ENCODE measurements at places on chromosomes 12 and 14.

DNA sequence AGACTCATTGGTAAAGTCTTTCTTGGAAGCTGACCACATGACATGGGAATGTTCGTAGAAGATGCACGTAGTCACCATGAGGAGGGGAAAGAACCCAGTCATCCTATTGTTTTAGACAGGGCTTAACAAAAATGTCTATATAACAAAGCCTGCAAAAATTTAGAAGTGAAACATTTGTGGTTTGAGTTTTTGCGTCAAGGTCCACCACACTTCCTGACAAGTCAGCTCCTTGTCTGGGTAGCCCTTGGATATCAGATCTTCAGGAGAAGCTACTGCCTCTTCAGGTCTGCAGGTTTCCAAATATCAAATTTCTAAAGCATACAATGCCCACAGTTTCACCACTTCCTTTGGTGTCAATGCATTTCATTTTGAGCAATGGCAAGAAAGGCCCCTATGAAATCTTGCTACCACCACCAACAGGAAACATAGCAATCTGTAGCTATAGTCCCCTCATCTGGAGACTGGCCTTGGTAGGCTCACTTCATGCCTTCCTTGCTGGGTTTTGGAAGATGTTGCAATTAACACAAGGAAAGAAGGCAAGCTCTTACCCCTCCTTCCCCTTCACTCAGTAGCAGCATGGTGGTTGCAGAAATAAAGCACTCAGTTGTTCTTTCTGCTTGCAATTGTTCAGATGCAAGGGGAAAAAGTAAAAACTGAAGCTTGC is 235.2 kb downstream of the PCNX1 start:
- H3K4me3 ChIP-seq = no peak overlapping the region
- no peaks in the 10 kb centered on the region for H3K36me3 ChIP-seq
- peaks cover 30% of the 10 kb centered on the region for H3K4me1 ChIP-seq
- H3K27ac ChIP-seq = peak overlapping the region; percentile 91
- peak; percentile 17 for DNase-seq

GRCh38 chr14:72499746-72500145 is 394.2 kb downstream of the DPF3 start:
- H3K27ac ChIP-seq = no peak overlapping the region
- DNase-seq = no peak
- peaks cover 4% of the 10 kb centered on the region for H3K4me1 ChIP-seq
- H3K36me3 ChIP-seq = peaks cover 11% of the 10 kb centered on the region
- peaks cover 15% of the 10 kb centered on the region for H3K27me3 ChIP-seq

GRCh38 chr14:68284333-68284732 is 464.8 kb downstream of the RAD51B start:
- no peaks in the 10 kb centered on the region for H3K36me3 ChIP-seq
- H3K27ac ChIP-seq = peak overlapping the region; percentile 99
- H3K27me3 ChIP-seq = no peaks in the 10 kb centered on the region
- H3K4me1 ChIP-seq = peaks cover 87% of the 10 kb centered on the region
- H3K4me3 ChIP-seq = no peak overlapping the region
- DNase-seq = no peak

DNA sequence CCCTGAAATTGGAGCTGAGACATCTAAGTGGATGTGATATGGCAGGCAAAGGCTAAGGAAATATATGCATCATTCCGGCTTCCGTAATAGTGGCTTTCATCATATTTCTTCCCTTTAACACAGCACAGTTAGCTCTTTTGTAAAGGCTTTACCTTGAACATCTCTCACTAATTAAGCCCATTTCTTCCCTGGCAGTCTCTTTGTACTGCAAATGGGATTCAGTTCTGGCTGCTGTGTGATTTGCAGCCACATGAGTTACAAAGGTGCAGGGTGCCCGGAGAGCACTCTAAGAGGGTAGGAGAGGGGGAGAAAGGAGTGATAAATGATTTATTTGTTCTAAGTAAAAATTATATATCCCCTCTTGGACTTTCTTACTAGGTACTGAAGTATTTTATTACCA is 232.1 kb upstream of the CCDC196 start:
- DNase-seq = no peak
- no peaks in the 10 kb centered on the region for H3K27me3 ChIP-seq
- no peak overlapping the region for H3K27ac ChIP-seq
- H3K36me3 ChIP-seq = no peaks in the 10 kb centered on the region

DNA sequence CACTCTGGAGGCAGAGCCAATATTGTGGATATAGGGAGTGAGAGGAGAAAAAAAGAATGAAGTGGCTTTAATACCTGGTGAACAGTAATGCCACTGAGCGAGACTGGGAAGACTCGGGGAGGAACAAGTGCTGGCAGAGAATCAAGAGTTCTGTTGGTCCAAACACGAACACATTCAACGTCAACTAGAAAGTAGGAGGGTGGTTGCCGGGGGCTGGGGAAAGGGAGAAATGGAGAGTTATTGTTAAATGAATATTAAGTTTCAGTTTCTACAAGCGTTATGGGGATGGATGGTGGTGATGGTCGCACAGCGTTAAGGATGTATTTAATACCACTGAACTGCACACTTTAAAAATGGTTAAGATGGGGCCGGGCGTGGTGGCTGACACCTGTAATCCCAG is 2.8 kb downstream of the SPRING1 start:
- H3K27me3 ChIP-seq = no peaks in the 10 kb centered on the region
- H3K4me1 ChIP-seq = peaks cover 38% of the 10 kb centered on the region
- no peak for DNase-seq

GRCh38 chr14:36367985-36368774 is 47.7 kb upstream of the MBIP start:
- no peak overlapping the region for H3K27ac ChIP-seq
- H3K4me3 ChIP-seq = no peak overlapping the region
- H3K4me1 ChIP-seq = no peaks in the 10 kb centered on the region
- peaks cover 11% of the 10 kb centered on the region for H3K27me3 ChIP-seq
- no peaks in the 10 kb centered on the region for H3K36me3 ChIP-seq
- DNase-seq = no peak

DNA sequence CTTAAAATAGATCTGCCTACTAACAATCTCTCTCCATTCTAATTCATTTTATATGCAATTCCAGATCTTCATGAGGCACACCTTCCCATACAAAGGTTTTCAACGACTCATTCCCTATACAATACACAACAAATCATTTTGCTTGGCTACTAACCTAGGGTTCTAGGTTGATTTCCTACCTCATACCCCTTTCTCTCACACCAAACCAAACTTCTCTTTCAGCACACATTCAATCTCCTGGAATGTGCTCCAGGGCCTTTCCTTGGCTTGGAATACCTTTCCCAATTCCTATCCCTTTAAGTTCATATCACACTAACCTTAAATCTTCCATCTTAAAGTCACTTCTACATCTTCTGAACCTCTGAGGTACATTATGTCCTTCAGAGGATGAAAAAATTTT is 38.7 kb upstream of the MTERF2 start:
- no peaks in the 10 kb centered on the region for H3K27me3 ChIP-seq
- H3K36me3 ChIP-seq = peaks cover under 1% of the 10 kb centered on the region
- H3K27ac ChIP-seq = no peak overlapping the region
- no peaks in the 10 kb centered on the region for H3K4me1 ChIP-seq
- no peak for DNase-seq

- H3K27me3 ChIP-seq = no peaks in the 10 kb centered on the region
- no peak overlapping the region for H3K4me3 ChIP-seq
- DNase-seq = no peak
- no peaks in the 10 kb centered on the region for H3K36me3 ChIP-seq
These were observed 604.5 kb downstream of the VRK1 start for GRCh38 chr14:97401714-97402113.

- H3K27ac ChIP-seq = no peak overlapping the region
- H3K4me3 ChIP-seq = no peak overlapping the region
- H3K4me1 ChIP-seq = no peaks in the 10 kb centered on the region
- no peak for DNase-seq
- H3K36me3 ChIP-seq = no peaks in the 10 kb centered on the region
- peaks cover 4% of the 10 kb centered on the region for H3K27me3 ChIP-seq
These were observed 118.7 kb upstream of the TSPAN8 start for GRCh38 chr12:71276541-71276940.

DNA sequence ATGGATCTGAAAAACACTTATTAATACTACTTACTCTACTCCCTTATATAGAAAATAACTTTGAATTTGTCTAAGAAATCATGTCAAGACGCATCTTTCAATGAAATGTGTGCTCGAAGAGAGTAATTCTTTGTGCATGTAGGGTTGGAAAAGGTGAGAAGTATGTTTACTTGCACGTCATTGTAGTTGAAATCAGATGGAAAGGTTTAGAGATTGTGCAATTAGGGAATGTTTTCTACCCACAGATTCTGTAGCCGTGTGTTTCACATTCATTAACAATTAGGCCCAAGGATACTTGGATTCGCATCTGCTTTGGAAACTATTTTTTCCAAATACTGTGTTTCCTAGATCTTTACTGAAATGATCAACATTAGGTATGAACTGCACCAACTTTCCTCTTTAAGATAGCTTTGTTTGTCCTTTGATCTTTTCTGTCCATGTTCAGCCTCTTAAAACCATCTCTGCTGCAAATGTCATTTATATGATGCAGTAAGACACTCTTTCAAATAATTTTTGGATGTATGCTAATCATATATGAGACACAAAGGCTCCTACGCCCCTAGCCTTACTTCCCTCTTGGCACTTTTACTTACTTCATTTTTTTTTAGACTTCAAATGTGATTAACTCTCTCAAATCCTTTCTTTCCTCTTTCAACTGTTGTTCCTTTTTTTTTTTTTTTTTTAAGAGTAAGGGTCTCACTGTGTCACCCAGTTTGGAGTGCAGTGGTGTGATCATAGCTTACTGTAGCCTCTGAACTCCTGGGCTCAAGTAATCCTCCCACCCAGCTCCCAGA is 58.0 kb upstream of the PSMA6 start:
- no peaks in the 10 kb centered on the region for H3K36me3 ChIP-seq
- DNase-seq = no peak
- peak overlapping the region; percentile 74 for H3K27ac ChIP-seq
- H3K4me3 ChIP-seq = no peak overlapping the region
- no peaks in the 10 kb centered on the region for H3K27me3 ChIP-seq
